ENCODE measurements at places on chromosomes 12 and 14.

GRCh38 chr14:80768646-80769045, 172.9 kb downstream of the CEP128 start:
- DNase-seq, result no peak

DNA sequence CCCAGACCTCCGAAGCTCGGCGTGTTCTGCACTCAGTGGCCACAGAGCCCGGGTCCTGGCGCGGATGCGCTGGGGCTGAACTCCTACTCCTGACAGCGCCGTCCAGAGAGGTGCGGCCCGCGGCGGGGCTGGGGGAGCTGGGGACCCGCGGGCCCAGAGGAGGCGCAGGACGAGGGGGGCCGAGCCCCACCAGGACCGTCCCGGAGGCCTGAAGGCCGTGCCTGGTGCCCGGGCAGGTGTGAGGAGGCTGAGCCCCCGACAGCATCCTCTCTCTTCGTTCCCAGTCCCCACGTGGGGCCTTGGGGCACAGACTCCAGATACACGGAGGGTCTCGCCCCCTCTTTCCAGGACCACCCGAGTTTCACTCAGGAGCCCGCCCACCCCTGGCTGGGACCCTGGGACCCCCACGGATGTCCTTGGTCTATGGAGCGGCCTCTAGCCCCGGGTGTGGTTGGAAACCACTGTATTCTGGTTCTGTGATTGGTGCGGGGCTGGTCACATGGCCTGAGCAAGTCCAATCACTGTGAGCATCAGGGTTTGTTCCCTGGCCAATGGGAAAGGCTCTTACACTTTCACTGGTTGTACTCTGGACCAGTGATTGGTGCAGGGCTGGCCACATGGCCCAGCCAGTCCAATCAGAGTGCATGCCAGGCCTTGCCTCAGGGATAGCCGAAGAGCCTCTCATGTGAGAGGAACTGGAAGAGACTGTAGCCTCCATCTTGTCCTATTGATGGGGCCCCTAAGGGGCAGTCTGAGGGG, 217.6 kb upstream of the SFSWAP start:
- no peak for DNase-seq

DNA sequence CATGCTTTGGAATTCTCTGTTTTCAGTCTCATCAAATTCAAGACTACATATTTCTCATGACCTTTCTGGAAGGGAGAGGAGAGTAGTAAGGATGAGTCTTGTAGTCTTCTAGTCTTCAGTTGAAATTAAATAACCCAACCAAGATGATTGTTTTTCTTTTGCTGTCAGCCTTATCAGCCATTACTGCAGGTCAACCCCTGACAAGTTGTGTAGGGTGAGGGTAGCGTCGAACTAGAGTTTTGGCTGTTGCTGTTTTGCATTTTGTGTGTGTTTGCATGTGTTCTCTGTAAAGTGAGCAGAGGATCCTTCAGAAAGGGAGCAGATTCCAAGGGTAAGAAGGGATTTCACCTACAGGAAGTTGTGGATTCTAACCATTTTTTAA, 28.4 kb downstream of the DIP2B start:
- no peak for DNase-seq

DNA sequence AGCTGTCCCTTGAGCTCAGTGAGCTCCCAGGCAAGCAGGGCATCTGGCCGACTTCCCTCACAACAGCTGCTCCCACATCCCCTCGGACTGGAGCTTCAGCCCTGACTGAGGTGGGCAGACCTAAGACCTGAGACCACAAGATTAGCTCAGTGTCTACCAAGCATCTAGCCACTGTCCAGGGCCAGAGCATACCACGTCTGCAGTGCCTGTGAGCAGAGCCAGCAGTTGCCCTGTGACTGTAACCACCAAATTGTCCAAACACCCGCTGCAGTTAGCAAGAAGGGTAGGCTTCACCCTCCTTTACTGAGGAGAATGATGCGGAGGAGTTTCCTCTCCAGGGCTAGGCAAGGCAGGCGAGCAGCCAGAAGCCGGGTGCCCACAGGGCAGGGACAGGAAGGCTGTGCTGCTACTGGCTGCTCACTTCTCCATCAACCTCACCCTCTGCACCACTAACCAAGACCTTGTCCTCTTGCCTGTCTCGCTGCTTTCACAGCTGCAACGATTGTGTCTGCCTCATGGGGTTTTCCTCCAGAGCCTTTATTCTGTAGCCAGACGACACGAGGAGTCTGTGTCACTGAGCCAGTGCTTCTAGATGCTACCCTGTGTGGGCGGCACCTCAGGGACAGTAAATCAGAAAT, 53.9 kb downstream of the ANAPC7 start:
- no peak for DNase-seq

GRCh38 chr12:70838127-70838526, 82.4 kb downstream of the PTPRR start:
- no peak for DNase-seq

GRCh38 chr12:30694412-30695198, 1.1 kb downstream of the IPO8 start:
- peak; percentile 33 for DNase-seq

- no peak for DNase-seq
Measured at GRCh38 chr12:3138941-3139511, 61.8 kb downstream of the TSPAN9 start.

DNA sequence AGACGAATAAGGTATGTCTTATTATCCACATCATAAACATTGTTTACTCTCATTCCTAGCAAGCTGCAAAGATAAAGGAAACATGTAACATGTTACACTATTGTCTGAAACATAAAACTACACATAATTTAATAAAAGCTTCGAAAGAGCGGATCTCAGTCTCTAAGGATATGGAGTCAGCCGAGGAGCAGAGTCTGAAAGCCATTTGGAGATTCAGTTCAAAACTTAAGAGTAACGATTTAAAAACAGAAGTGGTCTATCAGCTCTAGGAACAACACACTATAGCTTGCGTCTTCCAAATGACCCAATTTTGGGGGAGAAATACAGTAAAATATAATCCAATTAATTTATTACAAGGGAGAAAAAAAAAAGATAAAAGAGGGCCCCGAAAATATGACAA, 775 bp downstream of the NEMF start:
- DNase-seq, result no peak

DNA sequence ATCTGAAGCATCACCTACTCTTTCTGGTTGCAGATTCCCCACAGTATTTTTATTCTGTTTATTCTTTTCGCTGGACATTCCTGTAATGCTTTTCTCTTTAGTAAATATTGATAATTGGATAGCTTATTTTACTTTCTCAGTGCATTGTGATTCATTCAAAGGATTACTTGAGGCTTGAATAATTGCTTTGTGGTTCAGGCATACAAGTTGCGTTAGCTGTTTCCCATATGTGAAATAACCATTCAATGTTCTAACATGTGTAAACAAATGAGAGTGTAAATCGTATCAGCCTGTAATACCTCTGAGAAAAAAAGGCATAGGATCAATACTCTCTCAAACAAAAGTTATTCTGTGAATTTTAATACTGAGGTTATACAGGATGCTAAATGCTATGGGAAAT, 1004.2 kb upstream of the SEL1L start:
- no peak for DNase-seq

DNA sequence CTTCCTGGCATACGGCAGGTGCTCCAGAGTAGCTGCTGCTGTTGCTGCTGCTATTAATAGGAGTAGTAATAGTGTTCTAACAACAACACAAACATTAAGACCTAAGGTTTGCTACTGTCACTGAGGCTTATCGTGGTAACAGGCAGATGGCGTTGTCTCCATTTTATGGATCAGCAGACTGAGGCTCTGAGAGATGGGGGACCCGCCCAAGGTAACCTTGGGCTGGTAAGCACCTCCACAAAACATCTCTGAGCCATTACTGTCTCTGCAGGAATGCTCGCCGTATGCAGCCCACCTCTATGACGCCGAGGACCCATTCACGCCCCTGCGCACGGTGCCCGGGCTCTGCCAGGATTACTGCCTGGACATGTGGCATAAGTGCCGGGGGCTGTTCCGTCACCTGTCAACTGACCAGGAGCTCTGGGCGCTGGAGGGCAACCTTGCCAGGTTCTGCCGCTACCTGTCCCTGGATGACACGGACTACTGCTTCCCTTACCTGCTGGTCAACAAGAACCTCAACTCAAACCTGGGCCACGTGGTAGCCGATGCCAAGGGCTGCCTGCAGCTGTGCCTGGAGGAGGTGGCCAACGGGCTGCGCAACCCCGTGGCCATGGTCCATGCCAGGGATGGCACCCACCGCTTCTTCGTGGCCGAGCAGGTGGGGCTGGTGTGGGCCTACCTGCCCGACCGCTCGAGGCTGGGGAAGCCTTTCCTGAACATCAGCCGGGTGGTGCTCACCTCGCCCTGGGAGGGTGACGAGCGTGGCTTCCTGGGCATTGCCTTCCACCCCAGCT, 7.2 kb downstream of the HHIPL1 start:
- DNase-seq, result no peak

GRCh38 chr12:22321638-22322037, 12.9 kb downstream of the ST8SIA1 start:
- no peak for DNase-seq

DNA sequence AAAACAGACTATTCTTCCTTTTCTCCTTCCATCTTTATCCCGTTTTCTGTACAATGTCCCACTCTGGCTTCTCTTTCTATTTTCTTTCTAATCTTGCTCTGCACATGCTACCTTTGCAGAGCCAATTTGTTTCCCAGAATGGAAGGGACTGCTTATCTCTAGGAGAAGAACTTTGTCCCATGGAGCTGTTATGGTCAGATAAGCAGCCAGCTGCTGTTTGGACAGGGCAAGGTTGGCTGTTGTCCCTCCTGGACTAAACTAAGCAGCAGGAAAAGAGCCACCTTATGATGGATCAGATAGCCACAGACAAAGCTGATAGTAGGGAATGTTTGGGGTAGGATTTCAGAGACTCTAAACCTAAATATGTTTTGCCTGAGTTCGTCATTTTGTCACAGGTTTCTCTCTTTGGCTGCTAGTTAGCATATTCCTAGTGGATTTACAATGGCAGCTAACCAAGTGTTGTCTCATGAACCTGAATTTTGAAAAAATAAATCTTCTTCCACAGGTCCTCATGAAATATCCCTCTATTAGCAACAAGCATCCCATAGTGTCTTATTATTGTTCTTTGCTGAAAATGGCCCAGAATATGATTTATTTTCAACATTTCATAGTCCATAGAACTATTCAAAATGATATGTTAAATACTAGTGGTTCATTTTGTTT, 262.8 kb downstream of the SLC16A7 start:
- DNase-seq, result no peak

- DNase-seq, result no peak
Measured at GRCh38 chr12:110743571-110744093, 941 bp upstream of the PPP1CC start.
